ENCODE measurements at places on chromosomes 2 and 18.

DNA sequence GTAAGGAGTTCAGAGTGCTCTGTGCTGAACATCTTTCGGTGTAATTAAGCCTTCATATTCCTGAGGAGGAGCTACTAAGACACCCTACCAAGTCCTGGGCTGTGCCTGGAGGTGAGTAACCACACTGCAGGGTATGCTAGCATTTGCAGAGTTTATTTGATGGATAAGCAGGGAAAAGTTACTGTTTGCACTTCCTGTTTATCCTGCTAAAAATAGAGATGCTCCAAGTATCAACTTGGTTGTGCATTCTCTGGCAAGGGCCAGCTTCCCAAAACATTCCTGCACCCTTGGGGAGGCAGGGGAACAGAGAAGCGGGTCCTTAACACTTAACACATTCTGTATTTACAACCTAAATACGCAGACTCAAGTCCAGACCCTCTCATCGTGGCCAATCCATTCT is 49.8 kb downstream of the PARD6G start:
- no peak for DNase-seq

GRCh38 chr2:75174981-75175380 is 24.3 kb downstream of the TACR1 start:
- no peak for DNase-seq

- no peak for DNase-seq
Measured at GRCh38 chr2:169525434-169525833, 15.9 kb downstream of the KLHL41 start.

DNA sequence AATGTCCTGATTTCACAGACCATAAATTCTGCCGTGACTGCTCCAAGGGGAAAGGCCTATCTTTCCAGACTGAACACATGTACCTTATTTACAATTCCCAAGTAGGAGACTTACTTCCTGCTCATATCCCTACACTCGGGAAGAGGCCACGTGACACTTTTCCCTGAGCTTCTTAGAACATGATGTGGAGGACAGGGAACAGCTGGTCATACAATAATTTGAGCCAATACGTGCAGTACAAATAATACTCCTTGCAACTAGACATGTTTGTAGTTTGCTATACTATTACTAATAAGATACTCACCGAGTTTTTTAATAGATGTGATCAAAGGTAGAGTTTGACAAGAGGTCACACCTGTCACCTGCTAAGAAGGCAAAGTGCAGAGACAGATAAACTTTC is 256.4 kb downstream of the SP3 start:
- DNase-seq, result no peak

- no peak for DNase-seq
Measured at GRCh38 chr2:147211484-147211883, 633.3 kb upstream of the ACVR2A start.

DNA sequence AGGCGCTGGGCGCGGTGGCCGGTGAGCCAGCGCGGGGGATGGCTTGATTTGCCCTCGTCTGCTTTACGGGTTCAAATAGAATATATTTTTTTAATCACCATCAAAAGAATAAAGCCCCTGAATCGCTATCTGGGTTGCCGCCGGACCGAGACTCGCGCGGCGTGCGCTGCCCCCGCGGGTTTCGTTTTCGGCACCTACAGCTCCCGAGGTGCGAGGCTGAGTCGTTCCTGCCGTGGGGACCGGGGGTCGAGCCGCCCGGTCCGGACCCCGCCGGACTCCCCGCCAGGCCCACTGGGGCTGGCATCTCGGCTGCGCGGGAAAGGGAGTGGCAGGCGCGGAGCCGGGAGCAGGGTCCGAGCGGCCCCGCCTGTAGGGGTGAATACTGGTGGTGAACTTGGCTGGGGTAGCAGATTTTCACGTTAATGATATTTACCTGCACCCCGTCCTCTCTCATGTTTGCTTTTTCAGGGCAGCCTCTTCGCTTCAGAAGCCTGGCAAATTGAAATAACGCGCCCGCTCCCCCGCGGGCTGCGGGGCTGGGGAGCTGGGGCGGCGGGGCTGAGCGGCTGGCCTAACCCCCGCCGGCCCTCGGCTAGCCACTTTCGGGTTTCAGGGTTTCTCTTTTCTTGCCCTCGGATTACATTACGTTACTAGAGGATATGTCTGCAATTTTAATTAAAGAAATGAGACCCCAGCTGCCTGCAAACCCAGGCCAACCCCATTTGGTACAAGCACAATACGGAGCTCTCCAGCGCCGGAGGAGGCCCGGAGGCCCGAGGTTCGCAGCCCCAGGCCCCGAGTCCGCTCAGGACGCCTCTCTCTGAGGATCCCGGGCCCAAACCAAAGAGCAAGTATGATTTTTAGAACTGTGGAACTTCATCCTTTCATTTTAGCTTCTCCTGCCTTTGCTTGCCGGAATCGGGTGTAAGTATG is 1.7 kb upstream of the CELF4 start:
- no peak for DNase-seq

GRCh38 chr2:79191081-79191480 is 31.5 kb upstream of the REG3A start:
- DNase-seq, result no peak

GRCh38 chr2:18987016-18987415 is 371.4 kb downstream of the OSR1 start:
- DNase-seq, result no peak

DNA sequence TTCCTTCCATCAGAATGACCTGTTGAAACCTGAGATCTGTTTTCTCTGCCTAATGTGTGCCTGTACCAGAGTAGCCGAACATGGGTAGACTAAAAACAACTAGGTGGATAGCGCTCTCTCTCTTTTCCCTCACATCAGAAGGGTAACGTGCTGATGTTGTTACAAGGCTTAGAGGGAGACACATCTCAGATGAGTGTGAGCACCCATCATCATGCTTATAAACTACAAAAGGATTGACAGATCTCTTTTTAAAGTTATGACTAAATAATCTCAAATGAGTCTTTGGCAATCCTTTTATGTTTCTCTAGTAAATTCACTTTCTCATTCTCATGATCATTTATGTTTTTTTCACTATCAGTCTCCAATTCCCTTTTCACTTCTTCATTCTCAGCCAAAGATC is 75.5 kb upstream of the CCDC141 start:
- DNase-seq, result no peak

GRCh38 chr2:157055660-157056199 is 201.8 kb upstream of the GALNT5 start:
- no peak for DNase-seq

GRCh38 chr2:213087040-213087439 is 64.4 kb downstream of the IKZF2 start:
- DNase-seq, result no peak

- DNase-seq, result no peak
Measured at GRCh38 chr18:3094338-3094684, 81.4 kb upstream of the LPIN2 start.

DNA sequence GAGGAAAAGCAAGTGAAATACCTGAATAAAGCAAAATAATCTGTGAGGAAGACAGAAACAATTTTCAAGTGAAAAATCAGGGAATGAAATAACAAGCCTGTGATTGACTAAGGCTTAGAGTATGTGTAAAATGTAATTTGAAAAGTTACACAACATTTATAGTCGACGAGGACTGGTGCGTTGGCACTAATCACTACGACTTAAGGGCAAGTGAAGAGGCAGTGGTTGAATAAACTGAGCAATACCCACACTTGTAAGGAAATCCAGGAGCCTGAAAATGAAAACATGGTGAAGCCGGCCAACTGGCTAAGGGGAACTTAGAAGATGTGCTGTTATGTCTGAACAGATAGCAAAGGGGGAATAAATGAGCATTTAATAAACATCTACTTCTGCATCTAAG is 13.4 kb downstream of the DOK1 start:
- no peak for DNase-seq

GRCh38 chr18:48709371-48710062 is 170.7 kb downstream of the CTIF start:
- DNase-seq, result no peak

- no peak for DNase-seq
Measured at GRCh38 chr2:11373096-11373495, 28.7 kb upstream of the ROCK2 start.

- no peak for DNase-seq
Measured at GRCh38 chr2:23493846-23494245, 108.9 kb downstream of the KLHL29 start.

DNA sequence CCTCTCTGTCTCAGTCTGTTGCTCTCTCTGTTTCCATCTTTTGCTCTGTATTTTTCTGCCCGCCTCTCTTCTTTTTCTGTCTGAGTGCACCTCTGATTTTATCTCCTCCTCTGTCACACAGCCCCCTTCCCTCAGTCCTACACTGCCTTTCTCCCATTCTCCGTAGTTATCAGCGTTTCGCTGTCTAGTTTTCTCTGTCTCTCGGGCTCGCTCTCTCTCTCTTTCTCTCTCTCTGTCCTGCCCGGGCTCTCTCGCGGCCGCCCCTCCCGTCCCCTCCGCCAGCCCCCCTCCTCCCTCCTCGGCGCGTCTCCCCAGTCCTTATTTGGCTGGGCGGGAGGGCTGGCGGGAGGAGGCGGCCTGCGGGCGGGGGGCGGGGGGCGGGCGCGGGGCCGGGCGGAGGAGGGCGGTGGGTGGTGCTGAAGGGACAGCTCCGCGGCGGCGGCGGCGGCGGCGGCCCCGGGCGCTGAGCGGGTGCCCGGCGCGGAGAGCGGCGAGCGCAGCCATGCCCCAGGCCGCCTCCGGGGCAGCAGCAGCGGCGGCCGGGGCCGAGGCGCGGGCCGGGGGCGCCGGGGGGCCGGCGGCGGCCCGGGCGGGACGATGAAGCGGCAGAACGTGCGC is at the start of gene KCNK3:
KCNK3 (plus strand) TSS at position 444 of the 618 bp plus-strand sequence; CDS start at position 598, 154 bp downstream.
- DNase-seq, result no peak

DNA sequence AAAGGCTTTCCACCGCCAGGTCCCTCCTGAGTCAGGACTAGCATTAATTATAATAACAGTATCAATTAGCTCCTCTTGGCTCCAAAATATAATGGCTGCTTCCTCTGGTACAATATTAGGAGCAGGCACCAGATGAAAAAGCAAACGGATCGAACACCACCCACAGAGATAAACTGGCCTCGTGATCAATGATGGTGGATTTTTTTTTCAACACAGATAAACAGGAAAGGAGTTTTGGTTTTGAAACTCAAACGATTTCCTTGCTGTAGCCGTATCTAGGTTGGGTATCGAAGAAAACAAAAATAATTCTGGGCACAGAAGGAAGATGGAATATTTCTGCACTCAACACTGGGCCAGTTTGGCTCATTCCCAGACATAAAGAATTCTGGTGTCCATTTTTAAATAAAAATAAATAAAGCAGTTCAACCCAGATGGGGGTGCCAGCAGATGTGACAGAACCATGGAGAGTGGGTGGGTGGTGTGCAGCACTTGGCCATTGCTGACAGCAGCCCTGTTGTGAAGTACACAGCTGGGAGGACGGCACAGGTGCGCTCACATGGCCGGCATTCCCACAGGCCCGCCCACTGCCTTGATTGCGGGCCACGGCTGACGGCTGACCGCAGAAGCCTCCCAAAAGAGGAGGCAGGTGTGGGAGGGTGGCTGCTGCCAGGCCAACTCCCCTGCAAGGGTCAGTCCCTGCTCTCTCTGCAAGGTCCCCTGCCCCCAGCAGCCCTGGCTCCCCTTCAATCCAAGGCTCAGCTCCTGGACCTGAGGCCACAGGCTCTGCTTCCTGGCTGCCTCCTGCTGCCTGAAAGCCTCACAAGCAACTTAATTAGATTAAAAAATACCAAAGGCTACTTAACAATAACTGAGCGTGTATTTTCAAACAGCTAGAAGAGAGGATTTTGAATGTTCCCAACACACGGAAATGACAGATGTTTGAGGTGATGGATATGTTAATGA is 351.9 kb upstream of the ID2 start:
- DNase-seq, result no peak

DNA sequence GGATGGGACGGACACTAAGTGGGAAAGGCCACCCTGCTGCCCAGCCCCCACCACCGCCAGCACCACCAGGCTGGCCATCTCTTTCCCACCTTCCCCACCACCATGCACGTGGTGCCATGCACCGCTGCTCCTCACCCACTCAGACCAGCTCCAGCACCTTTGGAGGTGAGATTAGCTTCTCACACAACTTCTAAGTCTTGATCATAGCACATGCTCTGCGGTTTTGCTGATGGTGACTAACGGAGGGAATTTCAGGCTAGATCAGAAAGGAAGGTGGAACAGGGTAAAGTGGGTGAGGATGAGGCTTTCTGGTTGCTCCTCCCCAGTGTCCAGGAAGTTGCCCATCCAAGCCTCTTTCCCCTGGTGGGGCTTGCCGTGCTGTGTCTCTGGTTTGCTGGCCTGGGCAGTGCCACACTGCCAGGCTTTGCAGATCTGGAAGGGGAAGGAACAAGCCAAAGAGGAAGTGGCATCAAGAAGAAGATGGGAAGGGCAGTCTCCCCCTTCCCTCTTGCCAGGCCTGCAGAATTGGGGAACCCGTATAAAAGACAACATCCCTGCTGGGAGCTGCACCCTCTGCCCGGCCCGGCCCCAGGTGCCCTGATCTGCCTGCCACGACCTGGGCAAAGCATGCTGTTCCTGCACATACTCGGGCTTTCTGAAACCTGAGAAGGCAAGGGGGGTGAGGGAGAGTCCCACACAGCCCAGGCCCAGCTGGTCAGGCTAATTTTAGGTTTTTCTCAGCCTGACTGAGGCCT is 44.3 kb upstream of the CAB39 start:
- DNase-seq, result no peak

DNA sequence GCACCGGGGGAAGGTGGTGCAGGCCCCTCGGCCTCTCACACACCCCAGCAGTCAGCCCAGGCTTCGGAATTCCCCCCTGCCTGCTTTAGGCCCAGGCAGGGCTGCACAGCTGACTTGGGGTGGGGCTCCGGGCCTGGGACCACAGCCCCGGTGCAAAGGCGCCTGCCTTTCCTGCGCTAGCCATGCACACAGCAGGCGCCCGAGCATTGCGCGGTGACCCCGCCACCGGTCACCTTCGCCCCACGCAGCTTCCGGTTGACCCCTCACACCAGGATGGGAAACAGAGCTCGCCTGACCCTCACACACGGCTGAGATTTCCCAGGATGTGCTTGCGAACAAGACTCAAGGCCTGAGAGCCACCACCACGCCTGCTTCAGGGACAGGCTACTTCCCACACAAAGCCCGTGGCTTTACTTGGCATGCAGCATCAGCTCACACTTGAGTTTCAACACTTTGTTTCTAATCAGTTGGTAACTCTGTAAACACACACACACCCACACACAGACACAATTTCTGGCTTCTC is 46.0 kb downstream of the SLC66A2 start:
- no peak for DNase-seq

DNA sequence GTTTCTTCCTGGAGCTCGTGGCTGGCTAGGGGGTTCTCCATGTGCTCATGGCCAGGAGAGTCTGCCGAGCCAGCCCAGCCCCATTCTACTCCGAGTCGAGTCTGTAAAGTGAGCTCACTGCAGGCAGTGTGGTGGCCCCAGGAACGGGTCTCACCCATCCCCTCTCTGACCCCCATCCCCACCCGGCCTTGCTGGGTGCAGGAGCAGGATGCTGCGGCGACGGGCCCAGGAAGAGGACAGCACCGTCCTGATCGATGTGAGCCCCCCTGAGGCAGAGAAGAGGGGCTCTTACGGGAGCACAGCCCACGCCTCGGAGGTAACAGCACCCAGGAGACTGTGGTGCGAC is 1.4 kb downstream of the ANO7 start:
- no peak for DNase-seq

GRCh38 chr2:79950526-79950925 is 354.0 kb downstream of the LRRTM1 start:
- no peak for DNase-seq

- DNase-seq, result no peak
Measured at GRCh38 chr2:186009341-186009740, 270.7 kb downstream of the FSIP2 start.

- DNase-seq, result no peak
Measured at GRCh38 chr2:160453111-160453820, 40.3 kb downstream of the RBMS1 start.

- no peak for DNase-seq
Measured at GRCh38 chr2:22821458-22821857, 563.5 kb upstream of the KLHL29 start.

Measured in GM18507 (cell line).